ENCODE measurements at places on chromosomes 16 and 17. TPM values are rescaled to one million over a fixed set of nuclear protein-coding genes. Genes with fewer than 3 reads are reported as not detected.

- DNase-seq: no peak
Measured at GRCh38 chr17:13346081-13346533, 255.6 kb downstream of the HS3ST3A1 start.

DNA sequence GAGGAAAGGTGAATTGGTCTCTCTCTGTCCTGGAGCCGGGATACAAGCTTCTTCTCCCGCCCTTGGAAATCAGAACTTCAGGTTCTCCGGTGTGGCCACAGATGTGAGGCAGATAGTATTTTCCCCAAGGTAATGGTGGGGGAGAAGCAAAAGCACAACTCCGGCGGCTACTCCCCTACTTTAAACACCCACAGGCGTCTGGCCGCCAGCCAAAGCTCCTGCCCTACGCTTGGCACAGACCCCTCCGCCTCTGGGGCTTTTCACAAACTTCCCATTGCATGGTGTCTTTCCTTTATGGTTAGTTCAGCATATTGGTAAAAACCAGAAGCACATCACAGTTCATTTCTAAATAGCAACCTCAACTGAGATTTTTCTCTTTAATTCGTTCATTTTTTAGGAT is 39.4 kb upstream of the B4GALNT2 start:
- DNase-seq: no peak

The SLC5A2 gene
- total RNA-seq: not detected

The FBXW10 gene
- not detected for total RNA-seq

- DNase-seq: no peak
Measured at GRCh38 chr16:85983606-85984230, 84.8 kb downstream of the IRF8 start.

DNA sequence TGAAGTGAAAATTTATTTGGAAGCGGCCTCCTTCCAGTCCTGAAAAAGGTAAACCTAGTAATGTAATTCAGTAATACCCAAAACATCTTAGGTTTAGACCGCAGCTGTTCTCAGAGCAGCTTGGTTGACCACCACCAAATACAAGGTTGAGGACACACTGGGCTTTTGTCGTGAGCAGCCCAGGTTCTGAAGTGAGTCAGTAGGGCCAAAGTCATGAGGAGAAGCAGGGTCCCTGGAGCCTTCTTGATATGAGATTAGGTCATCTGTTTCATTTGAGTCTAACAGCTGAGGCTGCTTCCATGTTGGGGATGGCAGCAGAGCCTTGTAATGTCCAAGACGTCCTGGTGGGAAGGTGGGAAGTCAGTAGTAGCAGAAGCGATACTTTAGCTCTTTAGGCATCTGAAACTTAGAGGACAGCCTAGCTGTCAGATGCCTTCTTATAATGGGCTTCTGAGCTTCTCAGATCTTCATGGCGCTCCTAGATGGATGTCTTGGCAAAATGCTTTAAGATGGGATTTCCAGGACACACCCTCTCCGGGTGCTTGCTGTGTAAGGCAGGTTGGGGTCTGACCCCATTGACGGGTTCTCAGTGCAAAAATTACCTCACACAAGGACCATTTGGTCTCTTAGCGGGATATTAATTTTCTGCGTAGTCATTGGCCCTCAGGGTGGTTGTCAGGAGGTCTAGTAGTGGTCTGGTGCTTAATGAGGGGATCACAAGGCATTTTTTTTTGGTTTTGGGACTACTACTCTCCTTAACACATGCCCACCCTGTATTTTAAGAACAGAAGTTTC is 2.4 kb downstream of the ALKBH5 start:
- no peak for DNase-seq

DNA sequence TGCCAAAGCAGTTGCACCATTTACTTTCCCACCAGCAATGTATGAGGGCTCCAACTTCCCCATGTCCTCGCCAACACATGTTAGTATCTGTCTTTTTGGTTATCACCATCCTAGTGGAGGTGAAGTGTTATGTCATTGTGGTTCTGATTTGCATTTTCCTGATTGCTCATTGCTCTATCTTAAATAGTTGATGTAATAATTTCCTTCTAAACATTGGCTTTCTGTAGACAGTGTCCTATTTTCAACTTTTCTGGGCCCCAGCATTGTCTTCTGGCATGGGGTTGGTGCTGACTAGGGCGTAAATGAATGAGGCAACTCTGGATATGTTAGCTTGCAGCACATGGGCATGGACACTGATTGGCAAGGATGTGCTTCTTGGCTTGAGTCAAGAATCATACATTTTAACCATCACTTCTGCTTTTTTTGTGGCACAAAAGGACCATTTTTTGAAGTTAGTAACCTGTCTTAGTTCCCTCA is 25.1 kb downstream of the PLCG2 start:
- DNase-seq: no peak

- no peak for DNase-seq
Measured at GRCh38 chr17:40932608-40933007, 4.8 kb downstream of the KRT23 start.

The CBFA2T3 gene
- total RNA-seq: 12.6 TPM

DNA sequence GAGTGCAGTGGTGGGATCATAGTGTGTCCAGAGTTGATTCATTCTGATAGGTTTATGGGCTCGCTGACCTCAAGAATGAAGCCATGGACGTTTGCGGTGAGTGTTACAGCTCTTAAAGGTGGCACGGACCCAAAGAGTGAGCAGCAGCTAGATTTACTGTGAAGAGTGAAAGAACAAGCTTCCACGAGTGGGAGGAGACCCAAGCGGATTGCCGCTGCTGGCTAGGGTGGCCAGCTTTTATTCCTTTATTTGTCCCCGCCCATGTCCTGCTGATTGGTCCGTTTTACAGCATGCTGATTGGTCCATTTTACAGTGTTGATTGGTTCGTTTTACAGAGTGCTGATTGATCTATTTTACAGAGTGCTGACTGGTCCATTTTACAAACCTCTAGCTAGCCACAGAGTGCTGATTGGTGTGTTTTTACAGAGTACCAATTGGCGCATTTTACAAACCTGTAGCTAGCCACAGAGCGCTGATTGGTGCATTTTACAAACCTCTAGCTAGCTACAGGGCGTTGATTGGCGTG is 17.5 kb downstream of the CACNG4 start:
- DNase-seq: no peak

The XYLT1 gene
- total RNA-seq: 20.0 TPM

The SNX20 gene
- total RNA-seq: 3.7 TPM
